Fibroblast of skin of scalp (primary cell): ENCODE measurements at places on chromosomes 1 and 21.

- DNase-seq: no peak
Observed at GRCh38 chr1:34879230-34879629, 19.7 kb upstream of the SMIM12 start.

GRCh38 chr1:180031664-180032063 is 77.1 kb downstream of the CEP350 start:
- no peak for DNase-seq

DNA sequence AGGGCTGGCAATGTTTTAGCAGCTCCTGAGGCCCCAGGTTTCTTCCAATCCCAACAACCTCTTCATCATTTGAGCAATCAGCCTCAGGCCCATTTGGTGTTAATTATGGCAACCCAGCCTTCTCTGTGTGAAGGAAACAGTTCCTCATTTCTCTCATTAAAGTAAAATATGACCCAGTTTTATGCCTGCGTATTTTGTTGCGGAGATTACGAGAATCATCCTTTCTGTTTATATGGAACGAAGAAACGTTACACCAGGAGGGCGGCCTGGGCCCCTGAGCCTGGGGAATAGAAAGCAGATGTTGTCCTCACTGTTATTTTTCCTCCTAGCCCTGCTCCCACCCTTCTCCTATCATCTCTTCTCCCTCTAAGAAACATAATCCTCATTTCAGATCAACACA is 332.2 kb upstream of the USP24 start:
- peak; percentile 25 for DNase-seq

GRCh38 chr1:34113887-34114286 is 51.1 kb downstream of the CSMD2 start:
- no peak for DNase-seq

DNA sequence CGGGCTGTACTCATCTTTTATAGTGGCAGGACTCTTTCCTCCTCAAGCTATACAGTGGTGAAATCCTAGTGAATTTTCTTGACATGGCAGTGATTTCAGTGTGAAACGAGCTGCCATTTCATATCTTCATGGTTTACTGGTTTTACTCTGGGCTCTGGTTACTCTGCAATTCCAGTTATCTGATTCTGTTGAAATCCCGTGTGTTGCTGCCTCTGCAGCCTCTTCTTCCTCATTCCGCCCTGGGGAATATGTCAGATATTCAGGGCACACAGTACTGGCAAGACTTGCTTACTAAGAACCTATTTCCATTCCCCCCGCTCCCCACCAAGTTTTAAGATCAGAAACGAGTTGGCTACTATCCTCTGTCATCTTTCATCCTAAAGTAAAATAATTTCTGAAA is 7.9 kb upstream of the OR2B11 start:
- no peak for DNase-seq

DNA sequence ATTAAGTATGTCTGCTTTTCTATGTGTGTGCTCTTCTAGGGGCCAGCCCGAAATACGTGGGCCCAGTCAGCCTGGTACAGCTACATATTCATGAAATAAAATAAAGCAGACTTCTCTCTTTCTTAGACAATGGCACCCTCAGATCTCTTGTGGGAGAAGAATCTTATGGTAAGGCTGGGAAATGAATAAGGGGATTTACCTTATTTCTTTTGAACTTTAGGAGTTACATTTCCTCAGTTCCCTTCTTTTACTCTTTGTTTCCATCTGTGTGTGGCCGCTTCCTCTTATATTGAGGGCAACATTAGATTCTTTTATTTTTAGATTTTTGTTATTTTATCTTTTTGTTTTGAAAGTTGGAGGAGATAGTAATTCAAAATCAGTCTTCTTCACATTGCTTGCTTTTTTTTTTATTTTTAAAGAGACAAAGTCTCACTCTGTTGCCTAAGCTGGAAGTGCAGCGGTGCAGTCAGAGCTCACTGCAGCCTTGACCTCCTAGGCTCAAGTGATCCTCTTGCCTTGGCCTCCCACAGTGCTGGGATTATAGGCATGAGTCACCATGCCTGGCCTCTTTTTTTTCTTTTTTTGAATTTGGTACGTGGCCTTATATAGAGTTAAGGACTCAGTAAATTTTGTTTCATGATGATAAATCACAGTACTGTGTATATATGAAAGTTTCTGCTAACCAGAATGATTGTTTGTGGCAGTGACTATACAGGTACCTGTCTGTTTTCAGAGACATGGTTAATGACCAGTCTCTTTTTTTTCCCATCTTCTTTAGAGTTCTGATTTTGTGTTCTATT is 9.1 kb downstream of the LAMC1 start:
- peak; percentile 79 for DNase-seq

GRCh38 chr1:119348941-119349340 is 19.6 kb upstream of the HAO2 start:
- DNase-seq: no peak

DNA sequence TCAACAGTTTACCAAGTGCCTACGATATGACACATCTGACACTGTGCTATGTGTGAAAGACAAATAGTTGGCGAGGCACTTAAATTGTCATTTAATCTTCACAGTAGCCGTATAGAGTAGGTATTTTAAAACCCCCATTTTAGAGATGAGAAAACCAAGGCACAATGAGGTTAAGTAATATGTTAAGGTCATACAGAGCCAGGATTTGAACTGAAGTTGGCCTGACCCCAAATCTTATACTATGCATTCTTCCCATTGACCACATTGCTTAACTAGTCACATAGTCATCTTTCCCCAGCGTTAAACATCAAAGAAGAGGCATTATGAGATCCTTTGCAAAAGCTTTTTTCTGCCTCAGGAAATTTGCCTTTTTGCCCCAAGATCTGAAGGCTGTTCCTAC is 3.9 kb downstream of the INKA2 start:
- peak; percentile 57 for DNase-seq

GRCh38 chr1:100611086-100611485 is 73.1 kb downstream of the GPR88 start:
- no peak for DNase-seq

DNA sequence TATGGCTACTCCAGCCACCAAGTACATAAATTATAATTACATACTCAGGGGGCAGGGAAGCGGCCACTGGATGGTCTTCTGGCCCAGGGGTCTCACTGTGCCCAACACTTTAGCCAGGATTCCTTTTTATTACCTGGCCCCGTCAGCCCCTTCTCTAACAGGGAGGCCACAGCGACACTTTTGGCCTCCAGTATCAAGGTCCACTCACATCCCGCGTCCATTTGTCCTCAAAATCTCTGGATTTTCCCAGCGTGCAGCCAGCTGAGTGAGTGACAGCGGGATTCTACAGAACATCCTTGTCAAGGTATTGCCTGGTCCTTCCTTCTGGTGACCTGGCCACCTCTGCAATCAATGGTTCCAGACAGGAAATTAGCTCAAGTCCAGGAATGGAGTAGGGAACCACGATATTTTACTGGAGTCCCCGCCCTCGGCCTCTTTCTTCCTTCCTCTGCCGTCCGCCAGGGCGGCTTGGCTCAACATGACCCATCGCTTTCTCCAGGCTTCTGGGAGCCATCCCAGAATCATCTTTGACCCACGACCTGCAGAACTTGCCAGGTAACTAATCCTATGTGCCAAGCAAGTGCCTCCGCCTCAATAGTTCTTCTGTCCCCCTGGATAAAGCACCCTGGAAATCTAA is 2.7 kb upstream of the COL6A2 start:
- DNase-seq: no peak

GRCh38 chr1:17340358-17340757 is 31.6 kb upstream of the PADI6 start:
- DNase-seq: no peak

GRCh38 chr1:164780111-164780812 is 221.3 kb downstream of the PBX1 start:
- peak; percentile 36 for DNase-seq

GRCh38 chr1:198290089-198290683 is 133.4 kb downstream of the NEK7 start:
- DNase-seq: no peak

GRCh38 chr1:6447818-6448748 is 17.9 kb downstream of the TNFRSF25 start:
- no peak for DNase-seq

- DNase-seq: peak; percentile 92
Observed at GRCh38 chr21:28538987-28539622, 453.6 kb downstream of the LTN1 start.

- DNase-seq: peak; percentile 39
Observed at GRCh38 chr1:6438047-6438525, 13.5 kb downstream of the ESPN start.

GRCh38 chr1:15336866-15337265 is 72.8 kb upstream of the EFHD2 start:
- DNase-seq: no peak

DNA sequence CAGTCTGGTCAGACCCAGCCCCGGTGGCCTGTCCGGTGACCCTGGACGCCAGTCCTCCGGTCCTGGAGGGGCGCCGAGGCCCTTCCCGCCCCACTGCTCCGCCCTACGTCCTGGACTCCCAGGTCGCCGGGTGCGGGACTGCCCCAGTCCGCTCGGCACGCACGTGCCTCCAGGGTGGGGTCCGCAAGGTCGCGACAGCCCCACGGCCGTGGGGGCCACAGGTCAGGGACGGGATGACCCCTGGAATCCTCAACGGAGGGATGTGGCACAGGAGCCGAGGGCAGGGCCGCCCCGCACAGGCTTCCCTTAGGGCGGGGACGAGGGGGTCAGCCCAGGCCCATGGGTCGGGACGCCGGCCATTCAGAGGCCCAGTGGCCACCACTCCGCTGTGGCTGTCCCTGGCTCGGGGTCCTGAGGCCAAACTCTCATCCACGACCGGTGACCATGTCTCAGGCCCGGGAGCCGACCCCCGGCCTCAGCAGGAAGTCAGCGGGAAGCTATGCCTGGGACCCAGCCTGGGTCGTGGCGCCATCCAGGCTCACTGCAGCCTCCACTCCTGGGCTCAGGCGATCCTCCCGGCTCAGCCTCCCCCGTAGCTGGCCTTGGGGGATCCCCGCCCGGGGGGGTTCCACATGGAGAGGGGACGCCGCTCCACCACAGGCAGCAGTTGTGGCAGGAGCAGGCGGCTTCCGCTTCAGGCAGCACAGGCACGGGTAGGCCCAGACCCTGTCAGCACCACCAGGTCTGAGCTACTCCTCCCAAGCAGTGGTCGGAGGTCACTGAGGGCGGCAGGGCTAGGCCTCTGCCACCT is 599 bp upstream of the TMEM240 start:
- DNase-seq: no peak

GRCh38 chr1:158654086-158654485 is 32.4 kb downstream of the SPTA1 start:
- no peak for DNase-seq

- peak; percentile 8 for DNase-seq
Observed at GRCh38 chr1:34929497-34929852, at the start of gene DLGAP3. Gene DLGAP3, minus strand, starts transcription at chr1:34929650. Its CDS starts 24,267 bp downstream, at chr1:34905383.
